Brain microvascular endothelial cell (primary cell): ENCODE measurements at places on chromosomes 7 and 10.

DNA sequence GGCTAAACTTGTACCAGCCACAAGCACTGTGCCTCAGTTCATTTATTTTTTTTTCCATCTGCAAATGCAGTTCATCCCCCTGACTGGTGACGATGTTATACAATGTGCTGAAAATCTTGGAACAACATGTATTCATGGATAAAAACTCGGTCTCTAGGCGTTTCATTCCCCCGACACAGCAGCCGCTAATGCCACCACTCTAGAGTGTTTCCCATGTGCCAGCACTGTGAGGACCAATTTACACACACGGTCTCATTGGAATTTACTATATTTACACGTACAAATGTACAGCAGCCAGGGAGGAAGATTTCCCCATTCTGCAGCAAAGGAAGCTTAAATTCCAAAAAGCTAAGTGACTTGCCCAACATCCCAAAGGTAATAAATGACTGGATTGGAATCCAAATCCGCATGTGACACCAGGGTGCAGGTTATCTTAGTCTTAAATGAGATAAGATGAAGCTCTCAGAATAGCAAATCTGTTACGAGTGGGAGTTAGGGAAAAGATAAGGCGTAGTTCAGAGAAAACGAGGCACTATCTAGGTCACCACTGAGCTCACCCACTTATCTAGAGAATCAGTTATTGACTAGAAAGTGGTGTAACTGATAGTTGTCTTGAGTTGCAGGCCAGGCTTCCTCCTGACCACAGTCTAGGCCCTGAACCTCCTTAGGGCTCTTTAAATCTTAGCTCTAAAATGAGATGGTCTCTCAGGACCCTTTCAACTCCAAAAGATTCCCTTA is 36.7 kb downstream of the FAM107B start:
- DNase-seq = no peak

DNA sequence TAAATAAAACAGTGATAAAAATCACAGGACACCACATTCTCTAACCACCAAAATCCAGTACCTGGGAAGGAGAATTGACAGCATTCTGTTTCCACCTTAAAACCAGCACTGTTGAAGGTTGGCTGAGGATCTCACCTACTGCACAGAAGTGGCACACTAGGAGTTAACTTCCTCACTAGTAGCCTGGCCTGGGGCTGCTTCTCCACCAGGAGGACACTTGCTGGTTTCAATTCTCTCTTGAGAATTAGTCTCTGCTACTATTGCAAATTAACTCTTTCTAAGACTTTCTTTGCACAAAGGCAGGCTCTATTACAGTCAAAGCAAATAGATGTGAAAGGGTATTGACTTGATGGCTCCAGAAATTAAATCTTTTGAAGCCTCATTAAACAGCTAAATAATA is 2.3 kb upstream of the CTTNBP2 start:
- peak; percentile 25 for DNase-seq

DNA sequence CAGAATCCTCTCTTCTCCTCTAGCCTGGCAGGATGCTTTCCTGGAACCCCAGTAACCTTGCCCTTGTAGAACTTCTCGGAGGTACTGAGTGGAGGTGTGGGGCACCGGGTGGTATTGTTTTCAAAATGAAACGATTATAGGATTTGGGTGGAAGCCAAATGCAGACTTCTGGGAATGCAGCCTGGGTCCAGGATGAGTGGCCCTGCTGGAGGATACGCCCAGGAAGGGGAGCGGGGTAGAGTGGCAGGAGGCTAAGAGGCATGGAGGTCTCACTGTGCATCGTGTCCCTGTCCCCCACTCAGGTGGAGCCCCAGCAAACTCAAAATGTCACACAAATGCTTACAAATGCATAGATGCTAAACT is 109.1 kb upstream of the PPIF start:
- no peak for DNase-seq

- peak; percentile 81 for DNase-seq
Observed at GRCh38 chr7:19522486-19522885, 186.4 kb downstream of the POLR1F start.
